ENCODE measurements at places on chromosomes 1 and 21.

- DNase-seq, result no peak
Observed at GRCh38 chr21:38349111-38349746, 92.4 kb downstream of the KCNJ15 start.

DNA sequence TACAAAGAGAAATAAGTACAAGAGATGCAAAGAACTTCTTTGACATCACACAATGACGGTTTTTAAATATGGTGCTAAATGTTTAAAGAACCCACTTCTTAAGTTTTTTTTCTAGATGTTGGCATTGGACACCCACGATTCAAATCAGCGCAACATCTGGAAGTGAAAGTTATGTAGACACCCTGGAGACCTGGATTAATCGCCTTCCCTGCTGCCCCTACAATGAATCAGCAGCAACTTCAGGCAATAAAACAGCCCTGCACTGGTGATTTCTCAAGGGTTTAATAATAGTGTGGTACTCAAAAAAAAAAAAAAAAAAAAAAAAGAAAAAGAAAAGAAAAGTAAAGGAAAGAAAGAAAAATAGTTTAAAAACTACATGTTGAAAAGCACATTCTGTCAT lies 248.3 kb downstream of the NUF2 start:
- DNase-seq, result no peak

DNA sequence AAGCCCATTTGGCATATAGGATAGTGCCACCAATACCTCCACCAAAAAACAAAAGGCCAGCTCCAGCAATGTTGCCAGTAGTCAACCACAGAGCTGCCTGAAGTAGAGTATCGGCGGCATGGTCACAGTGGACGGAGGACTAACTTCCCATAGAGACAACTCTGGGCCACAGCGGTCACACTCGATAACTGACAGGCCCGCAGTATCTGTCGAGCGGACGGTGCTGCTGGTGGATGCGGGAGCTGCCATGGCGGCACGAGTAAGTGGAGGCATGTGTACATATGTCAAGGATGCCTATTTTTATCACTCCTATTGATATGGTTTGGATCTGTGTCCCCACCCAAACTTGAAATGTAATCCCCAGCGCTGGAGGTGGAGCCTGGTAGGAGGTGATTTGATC lies 4.1 kb downstream of the KRTAP12-1 start:
- DNase-seq, result no peak

GRCh38 chr1:3369446-3370076 lies 84.9 kb upstream of the ARHGEF16 start:
- peak; percentile 86 for DNase-seq

DNA sequence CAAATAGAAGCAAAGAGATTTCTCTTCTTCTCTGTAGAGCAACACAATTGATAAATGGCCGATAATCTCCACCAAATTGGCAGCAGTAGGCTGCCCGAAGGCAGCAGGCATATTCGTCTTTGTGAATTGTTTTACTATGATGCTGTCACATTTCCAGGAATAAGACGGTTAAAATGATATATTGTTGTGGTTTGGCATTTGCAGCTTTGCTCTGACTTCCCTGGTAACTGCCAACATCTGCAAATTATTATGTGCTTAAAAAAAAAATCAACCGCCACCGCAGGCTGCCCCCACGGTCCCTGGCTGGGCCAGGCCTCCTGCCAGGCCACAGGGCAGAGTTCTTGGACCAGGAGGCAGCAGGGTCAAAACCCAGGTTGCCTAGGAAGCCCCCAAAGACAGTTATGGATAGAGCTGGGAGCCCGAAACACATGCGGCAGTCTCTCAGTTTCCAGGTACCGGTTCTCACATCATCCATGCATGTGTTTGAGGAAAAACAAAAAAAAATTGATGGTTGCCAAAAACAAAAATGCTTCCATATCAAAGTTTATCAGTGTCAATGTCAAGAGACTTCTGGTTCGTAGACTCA lies 179.3 kb downstream of the ETS2 start:
- DNase-seq, result peak; percentile 91

- no peak for DNase-seq
Observed at GRCh38 chr1:66346057-66346795, 187.7 kb upstream of the SGIP1 start.

DNA sequence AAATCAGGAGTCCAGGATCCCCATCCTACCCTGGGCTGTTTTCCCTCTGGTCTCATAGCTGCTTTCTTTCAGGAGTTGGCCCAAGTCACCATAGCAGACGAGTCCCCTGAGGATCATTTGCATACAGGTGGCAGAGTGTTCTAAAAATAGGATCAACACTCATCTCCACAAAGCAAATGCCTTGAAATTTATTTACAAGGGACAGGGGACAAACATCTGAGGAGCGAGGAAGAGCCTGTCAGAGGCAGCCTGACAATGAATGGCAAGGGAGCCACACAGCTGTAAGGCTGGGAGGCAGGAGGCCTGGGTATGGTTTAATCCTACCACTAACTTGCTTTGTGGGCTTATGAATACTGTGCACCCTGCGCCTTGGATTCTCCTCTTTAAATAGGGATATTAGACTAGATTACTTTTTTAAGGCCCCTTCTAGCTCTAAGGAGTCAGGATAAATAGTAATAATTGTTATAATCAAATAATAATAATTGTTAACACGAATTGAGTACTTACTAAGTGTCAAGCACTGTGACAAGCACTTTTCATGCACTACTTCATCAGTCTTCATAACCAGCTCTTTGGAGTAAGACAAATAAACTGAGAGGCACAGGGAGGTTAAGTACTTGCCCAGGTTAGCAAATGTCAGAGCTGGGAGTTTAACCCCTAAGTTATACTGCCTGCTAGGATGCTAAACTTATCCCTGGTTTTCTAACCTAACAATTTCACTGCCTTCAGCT lies 34.5 kb downstream of the RAB3B start:
- no peak for DNase-seq

DNA sequence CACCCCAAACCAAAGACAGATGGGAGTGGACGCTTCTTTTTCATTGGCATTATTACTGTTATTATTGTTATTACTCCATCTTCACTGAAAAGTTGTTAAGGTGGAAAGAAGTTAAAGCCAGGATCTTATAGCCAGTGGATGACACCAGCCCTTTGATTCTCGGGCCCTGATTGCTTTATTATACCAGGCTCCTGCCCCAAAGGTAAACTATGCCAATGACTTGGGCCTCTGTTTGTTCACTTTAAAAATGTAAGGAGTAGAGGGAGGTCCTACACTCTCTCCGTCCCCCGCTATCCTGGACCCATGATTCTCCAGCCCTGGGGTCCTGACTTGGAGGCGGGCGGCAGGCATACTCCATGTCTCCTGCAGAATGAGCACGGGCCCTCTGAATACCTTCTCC lies 106.8 kb downstream of the TOMM20 start:
- no peak for DNase-seq

- no peak for DNase-seq
Observed at GRCh38 chr21:22200378-22201092, 1202.3 kb downstream of the NCAM2 start.

DNA sequence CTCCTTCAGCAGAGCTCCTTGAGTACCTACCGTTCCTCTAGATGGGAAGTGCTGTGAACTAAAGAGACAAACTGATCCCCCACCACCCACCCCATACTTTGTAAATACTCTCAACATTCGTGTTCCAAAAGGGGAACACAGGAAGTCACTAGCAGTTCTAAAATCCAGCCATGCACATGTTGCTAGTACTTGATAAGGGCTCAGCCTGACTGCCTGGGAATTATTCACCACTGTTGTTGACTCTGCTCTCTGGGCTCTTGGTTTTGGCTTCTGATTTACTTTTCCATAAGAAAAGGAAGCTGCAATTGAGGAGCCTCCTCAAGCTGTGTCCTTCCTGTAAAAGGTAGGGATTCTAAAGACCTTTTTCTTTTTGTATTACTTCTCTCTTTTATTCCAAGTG lies 67.5 kb downstream of the IVNS1ABP start:
- DNase-seq, result no peak

DNA sequence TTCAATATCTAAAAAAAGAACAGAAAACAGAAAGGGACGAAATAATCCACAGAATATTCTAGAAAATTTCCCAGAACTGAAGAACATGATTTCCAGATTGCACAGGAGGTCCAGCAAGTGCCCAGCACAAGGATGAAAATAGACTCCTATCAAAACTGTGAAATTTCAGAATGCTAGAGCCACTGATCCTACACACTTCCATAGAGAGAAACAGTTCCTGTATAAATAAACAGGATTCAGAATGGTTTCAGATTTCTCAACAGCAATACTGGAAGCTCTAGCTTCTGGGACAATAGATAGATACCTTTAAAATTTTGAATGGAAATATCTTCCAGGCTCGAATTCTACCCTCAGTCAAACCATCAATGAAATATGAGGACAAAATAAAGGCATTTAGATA lies 4.6 kb downstream of the TARBP1 start:
- DNase-seq, result no peak

DNA sequence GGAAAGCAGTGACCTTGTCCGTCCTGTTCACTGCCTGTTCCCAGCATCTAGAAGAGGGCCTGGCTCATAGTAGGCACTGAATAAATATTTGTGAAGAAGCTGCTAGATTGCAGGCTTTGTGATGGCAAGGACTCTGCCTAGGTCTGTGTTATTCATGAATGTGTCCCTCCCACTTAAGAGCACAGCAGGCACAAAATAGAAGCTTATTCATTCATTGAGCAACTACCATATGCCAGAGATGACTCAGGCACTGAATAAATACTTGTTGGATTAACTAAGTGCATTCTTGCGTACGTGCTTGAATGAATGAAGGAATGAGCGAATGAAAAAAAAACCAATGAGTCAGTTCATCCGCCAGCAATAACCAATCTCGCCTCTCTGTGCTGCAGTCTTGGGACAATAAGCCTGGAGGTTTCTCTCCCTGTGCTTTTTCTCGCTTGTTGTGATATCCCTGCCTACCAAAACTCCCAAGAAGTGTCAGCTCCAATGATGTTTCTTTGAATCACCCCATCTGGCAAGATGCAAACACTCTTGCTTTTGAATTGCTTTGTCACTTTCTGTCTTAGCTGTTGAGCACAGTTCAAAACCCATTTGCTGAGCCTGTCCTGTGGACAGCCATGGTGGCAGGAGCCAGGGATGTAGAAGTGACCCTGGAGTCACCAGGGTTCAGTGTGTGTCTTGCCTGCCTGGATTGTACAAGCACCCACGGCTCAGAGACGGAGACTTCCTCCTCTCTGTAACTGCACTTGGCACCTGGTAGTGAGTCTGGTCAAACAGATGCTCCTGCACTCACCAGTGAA lies 143.9 kb downstream of the KAZN start:
- DNase-seq, result peak; percentile 97

DNA sequence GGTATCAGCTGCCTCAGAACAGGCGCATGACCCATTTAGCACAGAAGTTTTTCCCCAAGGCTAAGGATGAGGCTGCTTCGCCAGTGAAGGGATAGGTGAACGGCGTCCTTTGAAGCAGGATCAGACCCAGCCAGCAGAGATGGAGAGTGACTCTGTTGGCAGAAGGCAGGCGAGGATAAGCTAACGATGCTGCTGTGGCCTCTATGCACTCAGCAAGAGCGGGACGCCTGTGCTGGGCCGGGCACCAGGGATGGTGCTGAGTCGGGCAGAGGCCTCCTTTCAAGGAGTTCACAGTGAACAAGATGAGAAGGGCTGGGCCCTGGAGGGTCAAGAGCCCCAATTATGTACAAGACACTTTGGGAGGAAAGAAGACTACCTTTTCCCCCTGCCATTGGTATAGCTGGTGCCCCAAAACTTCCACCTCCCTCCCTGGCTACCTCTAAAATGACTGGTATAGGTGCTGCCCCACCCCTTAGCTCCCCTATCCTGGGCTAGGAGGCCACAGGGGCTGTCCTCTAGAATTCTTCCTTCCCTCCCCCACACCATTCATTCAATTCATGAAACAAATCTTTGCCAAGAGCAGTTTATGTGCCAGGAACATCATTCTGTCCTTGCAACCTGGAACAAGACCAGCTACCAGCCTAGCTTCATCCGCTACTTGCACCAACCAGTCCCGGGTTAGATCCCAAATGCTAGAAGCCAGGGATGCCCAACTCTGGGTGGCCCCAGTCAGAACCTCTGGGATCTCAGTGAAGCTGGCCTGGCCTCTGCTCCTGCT lies 7.5 kb downstream of the XKR8 start:
- DNase-seq, result no peak

- DNase-seq, result no peak
Observed at GRCh38 chr1:85027242-85027983, 20.9 kb downstream of the MCOLN3 start.

- DNase-seq, result no peak
Observed at GRCh38 chr1:62728963-62729362, 40.8 kb upstream of the DOCK7 start.

GRCh38 chr1:227845147-227845458 lies 29.6 kb downstream of the PRSS38 start:
- no peak for DNase-seq

GRCh38 chr1:147719711-147720225 lies 40.6 kb downstream of the GJA5 start:
- DNase-seq, result no peak

DNA sequence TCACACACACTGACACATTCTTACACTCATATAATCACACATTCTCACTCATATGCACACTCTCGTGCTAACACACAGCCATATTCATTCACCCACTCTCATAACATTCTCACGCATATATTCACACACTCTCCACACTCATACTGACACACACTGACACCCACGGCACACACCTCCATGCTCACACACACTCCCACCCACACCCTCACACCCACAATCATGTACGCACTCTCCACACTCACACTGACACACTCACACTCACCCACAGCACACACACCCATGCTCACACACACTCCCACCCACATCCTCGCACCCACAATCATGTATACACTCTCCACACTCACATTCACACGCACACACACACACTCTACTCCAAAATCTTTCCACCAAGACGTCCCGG lies 38.2 kb downstream of the SYF2 start:
- no peak for DNase-seq

DNA sequence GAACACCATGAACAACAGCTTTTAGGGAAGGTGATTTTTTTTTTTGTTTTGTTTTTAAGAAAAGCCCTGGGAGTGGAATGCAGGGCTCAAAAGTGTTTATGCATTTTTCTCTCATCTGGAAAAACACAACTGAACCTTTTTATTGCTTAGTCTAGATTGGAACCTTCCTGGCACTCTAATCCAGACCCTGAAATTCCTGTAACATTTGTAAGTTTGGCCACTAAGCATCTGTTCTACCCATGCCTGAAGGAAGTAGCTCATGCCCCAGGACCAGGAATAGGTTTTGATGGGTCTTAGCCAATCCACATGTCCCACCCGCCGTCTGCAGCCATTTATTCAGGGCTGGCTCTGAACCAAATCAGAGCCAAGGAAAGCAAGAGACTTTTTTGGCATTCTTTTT lies 39.7 kb upstream of the SLC2A1 start:
- DNase-seq, result peak; percentile 29

DNA sequence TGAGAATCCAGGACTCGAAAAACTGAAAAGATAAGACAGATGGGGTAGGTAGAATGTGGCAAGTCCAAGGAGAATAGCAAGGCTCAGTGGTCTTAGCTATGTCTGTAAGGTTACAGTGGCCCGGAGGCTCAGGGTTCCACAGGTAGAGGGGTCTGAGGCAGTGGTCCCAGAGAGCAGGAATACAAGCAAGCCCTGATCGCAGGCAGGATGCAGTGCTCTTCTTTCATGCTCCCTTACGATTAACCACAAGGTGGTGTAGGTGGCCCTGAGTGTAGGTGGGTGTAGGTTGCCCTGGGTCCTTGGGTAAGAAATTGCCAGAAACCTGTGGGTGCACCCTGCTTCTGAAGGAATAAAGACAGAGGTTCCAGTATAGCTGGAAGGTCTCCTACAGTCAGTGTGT lies 99.1 kb upstream of the RAB3GAP2 start:
- no peak for DNase-seq
